ENCODE measurements at places on chromosomes 1 and 21.

DNA sequence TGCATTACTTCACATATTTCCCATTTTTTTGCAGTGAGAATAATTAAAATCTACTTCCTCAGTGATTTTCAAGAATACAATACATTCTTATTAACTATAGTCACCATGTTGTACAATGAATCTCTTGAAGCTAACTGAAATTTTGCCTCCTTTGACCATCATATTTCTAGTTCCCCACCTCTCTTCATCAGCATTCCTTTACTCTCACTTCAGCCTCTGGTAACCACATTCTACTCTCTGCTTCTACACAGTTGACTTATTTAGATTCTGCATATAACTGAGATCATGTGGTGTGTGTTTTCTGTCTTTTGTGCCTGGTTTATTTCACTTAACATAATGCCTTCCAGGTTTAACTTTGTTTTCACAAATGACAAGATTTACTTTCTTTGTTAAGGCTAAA is 304.4 kb upstream of the LYPLAL1 start:
- H3K4me3 ChIP-seq = no peak overlapping the region
- H3K36me3 ChIP-seq = no peaks in the 10 kb centered on the region
- DNase-seq = no peak
- no peaks in the 10 kb centered on the region for H3K4me1 ChIP-seq

GRCh38 chr21:42146273-42146805 is 72.6 kb upstream of the ABCG1 start:
- no peak for DNase-seq
- H3K4me1 ChIP-seq = peaks cover 3% of the 10 kb centered on the region
- no peak overlapping the region for H3K4me3 ChIP-seq
- no peaks in the 10 kb centered on the region for H3K36me3 ChIP-seq
- H3K27me3 ChIP-seq = no peaks in the 10 kb centered on the region
- H3K27ac ChIP-seq = no peak overlapping the region

GRCh38 chr1:167418391-167418790 is 99.9 kb downstream of the CD247 start:
- no peaks in the 10 kb centered on the region for H3K27me3 ChIP-seq
- no peak overlapping the region for H3K27ac ChIP-seq
- peaks cover 16% of the 10 kb centered on the region for H3K36me3 ChIP-seq
- no peak overlapping the region for H3K4me3 ChIP-seq
- H3K4me1 ChIP-seq = no peaks in the 10 kb centered on the region
- no peak for DNase-seq

DNA sequence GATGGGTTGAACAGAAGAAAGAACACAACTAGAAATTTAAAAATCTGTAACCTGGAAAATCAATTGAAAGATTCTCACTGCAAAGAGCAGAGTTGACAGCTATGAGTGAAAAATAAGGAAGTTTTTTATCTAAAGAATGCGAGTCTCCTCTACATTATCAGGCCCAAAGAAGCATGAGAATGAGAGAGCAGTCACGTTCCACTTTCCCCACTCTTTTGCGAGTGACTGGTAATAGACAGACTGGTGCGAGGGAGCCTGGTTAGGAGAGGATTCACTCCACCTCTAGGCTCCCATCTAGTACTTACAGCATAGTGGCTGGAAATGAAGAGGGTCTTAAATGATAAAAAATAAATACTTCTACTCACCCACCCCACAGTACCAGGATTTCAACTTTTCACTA is 52.0 kb downstream of the PRDX6 start:
- no peak overlapping the region for H3K27ac ChIP-seq
- H3K36me3 ChIP-seq = no peaks in the 10 kb centered on the region
- H3K4me1 ChIP-seq = no peaks in the 10 kb centered on the region
- DNase-seq = no peak
- peaks cover 3% of the 10 kb centered on the region for H3K27me3 ChIP-seq

GRCh38 chr1:231807541-231807940 is 181.0 kb downstream of the DISC1 start:
- DNase-seq = no peak
- H3K36me3 ChIP-seq = no peaks in the 10 kb centered on the region
- no peaks in the 10 kb centered on the region for H3K27me3 ChIP-seq
- no peak overlapping the region for H3K4me3 ChIP-seq

GRCh38 chr1:20885121-20885520 is 98.0 kb upstream of the HP1BP3 start:
- no peak overlapping the region for H3K27ac ChIP-seq
- peak; percentile 15 for DNase-seq
- no peaks in the 10 kb centered on the region for H3K4me1 ChIP-seq
- peaks cover 13% of the 10 kb centered on the region for H3K36me3 ChIP-seq

- H3K4me1 ChIP-seq = no peaks in the 10 kb centered on the region
- H3K36me3 ChIP-seq = no peaks in the 10 kb centered on the region
- H3K27ac ChIP-seq = no peak overlapping the region
- DNase-seq = no peak
Observed at GRCh38 chr1:69535490-69535889, 32.2 kb upstream of the LRRC7 start.

DNA sequence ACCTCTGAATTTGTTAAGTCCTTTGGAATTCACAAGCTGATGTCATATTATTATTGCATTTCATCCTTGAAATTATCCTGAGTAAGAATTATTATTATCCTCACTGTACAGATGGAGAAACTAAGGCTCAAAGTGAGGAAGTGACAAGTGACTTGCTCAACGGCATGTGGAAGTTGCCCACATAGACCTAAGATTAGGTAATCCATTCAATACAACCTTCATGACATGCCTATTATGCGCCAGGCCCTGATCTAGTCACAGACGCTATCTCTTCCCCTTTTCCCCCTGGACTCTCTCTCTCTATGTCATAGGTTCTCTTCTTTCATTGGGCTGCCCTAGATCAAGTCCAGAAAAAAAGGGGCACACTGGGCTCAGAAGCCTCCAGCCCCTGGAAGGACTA is 84.9 kb upstream of the KCNK2 start:
- no peaks in the 10 kb centered on the region for H3K4me1 ChIP-seq
- no peaks in the 10 kb centered on the region for H3K27me3 ChIP-seq
- H3K4me3 ChIP-seq = no peak overlapping the region

DNA sequence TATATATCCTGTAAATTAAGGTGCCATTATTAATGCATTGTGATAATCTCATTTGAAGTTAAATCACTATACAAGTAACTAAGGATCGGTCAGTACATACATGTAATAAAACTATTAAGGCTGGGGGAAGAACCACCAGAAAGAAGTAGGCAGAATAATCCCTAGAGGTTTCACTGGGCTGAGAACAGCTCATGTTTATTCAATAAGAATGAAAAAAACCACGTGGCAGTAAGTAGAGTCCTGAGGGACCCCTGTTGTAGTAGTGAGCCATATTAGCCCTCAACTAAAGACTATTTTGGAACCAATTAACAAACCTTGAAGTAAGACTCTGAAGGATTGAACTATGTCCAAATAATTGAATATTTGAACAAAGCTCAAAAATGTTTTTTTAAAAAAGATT is 46.9 kb upstream of the ADAM30 start:
- no peak for DNase-seq
- H3K27me3 ChIP-seq = no peaks in the 10 kb centered on the region
- H3K4me3 ChIP-seq = no peak overlapping the region
